ENCODE measurements at places on chromosomes 3 and 15.
A peak's percentile ranks its signal among the peaks of the same experiment; 100 is the strongest.

- DNase-seq: no peak
Measured at GRCh38 chr3:43361077-43361476, 74.7 kb downstream of the SNRK start.

DNA sequence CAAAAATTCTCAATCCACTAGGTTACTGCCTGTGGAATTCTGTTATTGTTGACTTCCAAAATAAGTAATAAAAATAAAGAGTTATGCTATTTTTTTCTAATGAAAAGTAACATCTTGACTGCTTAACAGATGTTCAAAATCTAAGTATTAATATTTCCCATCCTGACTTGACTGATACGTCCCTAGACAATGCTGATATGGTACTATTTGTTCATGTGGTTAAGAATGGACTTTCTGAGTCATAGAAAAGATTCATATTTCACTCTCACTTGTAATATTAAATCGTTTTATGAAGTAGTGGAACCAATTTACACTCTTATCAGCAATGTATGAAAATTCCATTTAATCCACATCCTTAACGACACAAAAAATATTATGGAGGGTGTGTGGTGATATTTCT, 104.8 kb upstream of the PLSCR5 start:
- no peak for DNase-seq

- DNase-seq: peak; percentile 66
Measured at GRCh38 chr3:107846279-107846852, 244.5 kb downstream of the CD47 start.

DNA sequence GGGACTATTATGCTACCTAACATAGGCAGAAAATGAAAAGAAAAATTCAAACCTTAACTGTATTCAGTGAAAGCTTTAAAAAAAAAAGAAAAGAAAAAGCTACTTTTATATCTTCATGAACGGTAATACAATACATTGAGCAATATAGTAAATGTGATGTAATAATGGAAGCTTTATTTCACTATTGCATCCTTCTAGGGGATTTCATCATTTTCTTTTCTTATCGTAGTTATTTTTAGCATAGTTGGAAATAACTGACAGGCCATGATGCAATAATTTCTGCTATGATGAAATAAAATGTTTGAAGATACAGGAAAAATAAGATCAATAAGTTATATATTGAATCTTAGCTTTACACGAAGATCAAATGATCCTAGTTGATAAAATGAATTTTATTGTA, 40.3 kb upstream of the ZCWPW2 start:
- DNase-seq: no peak

GRCh38 chr15:34737477-34737876, 17.3 kb downstream of the GJD2 start:
- DNase-seq: peak; percentile 27

DNA sequence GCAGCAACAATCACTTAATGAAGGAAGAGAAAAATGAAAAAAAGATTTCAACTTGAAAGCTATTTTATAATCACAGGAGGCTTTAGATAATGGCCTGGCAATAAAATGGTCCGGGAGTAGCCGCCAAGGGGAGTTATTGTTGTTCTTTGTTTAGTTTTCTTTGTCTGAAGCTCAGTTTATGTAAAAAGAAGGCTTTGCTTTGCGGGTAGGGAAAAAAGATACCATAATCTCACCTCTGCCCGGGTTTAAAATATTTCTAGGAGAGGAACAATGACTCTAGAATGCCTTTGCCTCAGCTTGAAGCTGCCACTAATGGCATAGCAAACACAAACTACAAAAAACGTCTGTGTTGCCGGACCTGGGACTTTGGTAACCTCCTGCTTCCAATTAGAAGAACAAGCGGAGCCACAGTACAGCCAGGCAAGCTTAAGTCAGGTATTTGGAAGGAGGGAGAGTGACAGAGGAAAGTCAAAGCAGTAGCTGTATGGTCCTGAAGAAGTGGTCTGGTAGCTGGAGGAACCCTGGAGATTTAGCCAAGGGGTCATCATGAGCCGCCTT, 764.5 kb downstream of the TUSC7 start:
- DNase-seq: no peak

DNA sequence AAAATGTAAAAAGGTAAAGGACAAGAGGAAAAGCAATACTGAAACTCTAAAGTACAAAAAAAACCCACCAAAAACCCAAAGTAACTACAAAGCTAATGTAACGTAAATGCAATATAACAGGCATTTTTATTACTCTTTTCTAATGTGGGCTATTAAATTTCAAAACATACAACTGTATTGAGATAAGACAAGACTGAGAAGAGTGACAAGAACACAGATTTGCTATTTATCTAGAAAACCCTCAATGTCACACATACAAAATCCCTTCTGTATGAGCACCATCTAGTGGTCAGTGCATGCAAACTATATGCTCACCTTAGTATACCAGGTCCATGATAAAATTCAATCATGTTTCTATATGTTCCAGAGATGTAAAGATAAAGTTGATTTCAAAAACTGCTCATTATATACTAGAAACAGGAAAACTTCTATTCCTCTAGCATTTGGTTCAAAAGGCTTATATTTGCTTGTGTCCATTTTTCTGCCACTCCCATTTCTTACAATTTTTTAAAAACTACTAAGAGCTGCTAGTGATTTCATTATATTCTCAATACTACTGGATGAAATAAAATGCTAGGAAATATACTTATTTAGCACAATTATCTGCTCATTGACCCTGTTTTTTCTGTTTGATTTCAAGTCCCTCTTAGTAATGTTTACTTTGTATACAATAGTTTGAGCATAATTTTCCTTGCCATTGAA, 111.4 kb downstream of the DLG1 start:
- peak; percentile 47 for DNase-seq

DNA sequence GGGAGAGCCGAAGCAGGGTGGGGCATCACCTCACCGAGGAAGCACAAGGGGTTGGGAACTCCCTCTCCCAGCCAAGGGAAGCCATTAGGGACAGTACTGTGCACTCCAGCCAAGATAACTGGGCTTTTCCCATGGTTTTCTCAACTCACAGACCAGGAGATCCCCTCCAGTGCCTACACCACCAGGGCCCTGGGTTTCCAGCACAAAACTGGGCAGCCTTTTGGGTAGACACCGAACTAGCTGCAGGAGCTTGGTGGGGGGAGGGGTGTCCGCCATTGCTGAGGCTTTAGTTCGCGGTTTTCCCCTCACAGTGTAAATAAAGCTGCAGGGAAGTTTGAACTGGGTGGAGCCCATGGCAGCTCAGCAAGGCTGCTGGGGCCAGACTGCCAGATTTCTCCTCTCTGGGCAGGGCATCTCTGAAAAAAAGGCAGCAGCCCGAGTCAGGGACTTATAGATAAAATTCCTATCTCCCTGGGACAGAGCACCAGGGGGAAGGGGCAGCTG, 129.6 kb upstream of the LMCD1 start:
- no peak for DNase-seq

- DNase-seq: peak; percentile 57
Measured at GRCh38 chr15:64857421-64857820, 15.7 kb downstream of the PLEKHO2 start.

- DNase-seq: no peak
Measured at GRCh38 chr3:187150186-187150585, 10.9 kb upstream of the RPL39L start.

DNA sequence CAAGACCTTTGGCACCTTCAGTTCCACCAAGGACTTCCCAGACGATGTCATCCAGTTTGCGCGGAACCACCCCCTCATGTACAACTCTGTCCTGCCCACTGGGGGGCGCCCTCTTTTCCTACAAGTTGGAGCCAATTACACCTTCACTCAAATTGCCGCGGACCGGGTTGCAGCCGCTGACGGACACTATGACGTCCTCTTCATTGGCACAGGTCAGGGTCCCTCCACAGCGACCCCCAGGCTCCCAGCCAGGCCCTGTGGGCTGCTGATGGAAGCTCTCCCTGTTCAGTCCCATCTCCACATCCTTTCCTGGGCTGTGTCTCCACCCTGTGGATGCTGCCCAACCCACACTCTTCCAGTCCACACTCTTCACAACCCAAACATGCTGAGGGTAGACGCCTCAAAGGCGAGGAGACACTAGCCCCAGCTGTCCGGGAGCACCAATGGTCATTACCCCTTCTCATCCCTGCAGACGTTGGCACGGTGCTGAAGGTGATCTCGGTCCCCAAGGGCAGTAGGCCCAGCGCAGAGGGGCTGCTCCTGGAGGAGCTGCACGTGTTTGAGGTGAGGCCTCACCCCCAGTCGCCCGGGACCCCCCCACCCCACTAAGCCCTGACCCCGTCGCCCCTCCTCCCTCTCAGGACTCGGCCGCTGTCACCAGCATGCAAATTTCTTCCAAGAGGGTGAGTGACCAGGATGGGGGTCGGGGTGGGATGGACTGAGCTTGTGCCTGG, 4.3 kb upstream of the LSMEM2 start:
- peak; percentile 68 for DNase-seq

DNA sequence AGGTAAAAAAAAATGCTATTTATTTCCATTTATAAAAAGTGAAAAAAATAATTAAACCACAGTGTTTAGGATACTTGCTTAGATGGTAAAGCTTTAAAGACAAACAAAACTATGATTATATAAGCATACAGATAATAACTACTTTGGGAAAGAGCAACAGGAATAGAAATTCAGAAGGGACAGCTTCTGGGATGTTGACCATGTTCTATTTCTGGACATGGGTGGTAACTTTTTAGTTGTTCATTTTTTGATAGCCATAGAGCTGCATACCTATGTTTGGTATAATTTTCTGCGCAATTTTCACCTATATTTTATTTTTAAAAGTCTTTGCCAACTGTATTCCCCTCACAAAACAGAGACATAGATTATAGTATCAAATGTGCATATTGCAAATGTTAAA, 572.0 kb upstream of the NR2F2 start:
- no peak for DNase-seq

GRCh38 chr3:16168211-16168610, 6.3 kb upstream of the GALNT15 start:
- DNase-seq: no peak

DNA sequence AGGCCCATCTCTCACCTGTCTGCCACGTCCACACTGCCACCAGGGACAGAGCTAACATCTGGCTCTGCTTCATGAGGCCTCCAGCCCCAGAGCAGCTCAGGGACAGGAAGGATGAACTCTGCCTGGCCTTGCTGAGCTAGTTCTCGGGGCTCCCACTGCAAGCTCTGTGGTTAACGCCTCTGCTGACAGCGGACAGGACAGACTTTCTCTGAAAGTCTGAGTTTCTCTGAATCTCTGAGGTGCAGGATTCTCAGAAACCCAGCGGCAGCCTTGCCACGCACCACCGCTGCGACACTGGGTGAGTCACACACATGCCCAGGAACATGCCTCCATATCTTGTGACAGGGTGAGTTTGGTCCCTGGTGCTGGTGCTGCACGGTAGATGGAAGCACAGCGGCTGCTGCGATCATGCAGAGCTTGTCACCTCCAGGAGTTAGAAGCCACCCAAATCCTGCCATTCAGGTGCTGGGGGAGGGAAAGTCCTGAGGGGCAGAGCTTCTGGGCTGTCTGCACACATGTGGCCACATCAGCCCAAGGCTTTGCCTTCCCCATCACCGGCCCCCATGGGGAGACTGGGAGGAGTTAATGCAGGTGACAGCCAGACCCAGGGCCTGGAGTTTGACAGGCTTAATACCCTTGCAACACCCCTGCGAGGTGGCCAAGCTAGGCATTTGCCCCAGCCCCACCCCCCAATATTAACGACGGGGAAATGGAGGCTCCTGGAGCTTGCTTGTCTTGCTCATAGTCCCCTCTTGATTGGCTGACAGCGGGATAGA, 267.0 kb downstream of the PLCL2 start:
- DNase-seq: no peak

Data from AG08396 (cell line).